Sigmoid colon (tissue), 7 donors: ENCODE measurements at places on chromosomes 7 and 10.
A peak's percentile ranks its signal among the peaks of the same experiment; 100 is the strongest.

- no peak for DNase-seq
These were observed 247.8 kb downstream of the CELF2 start for GRCh38 chr10:11265484-11265883.

DNA sequence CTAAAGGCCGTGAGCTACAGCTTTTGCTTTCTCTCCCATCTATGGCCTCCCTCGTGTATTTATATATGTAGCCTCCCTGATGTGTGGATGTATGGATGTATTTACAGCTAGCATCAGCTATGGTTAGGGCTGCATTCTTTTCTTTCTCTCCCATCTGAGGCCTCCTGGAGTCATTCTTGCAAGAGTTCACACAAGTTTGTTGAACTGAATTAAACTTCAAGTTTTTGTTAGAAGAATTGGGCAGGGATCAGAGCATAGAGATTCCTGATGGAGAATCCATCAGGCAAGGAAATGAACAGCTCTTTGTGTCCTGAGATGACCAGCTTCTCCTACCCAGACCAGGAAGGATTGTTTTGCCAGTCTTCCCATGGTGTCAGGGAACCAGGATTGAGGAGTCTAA lies 60.3 kb downstream of the AHCYL2 start:
- DNase-seq, result no peak

- DNase-seq, result no peak
These were observed 329.4 kb upstream of the ZNF32 start for GRCh38 chr10:43978091-43978490.

- peak; percentile 41 for DNase-seq
These were observed 108.4 kb downstream of the MKI67 start for GRCh38 chr10:128017822-128018221.

DNA sequence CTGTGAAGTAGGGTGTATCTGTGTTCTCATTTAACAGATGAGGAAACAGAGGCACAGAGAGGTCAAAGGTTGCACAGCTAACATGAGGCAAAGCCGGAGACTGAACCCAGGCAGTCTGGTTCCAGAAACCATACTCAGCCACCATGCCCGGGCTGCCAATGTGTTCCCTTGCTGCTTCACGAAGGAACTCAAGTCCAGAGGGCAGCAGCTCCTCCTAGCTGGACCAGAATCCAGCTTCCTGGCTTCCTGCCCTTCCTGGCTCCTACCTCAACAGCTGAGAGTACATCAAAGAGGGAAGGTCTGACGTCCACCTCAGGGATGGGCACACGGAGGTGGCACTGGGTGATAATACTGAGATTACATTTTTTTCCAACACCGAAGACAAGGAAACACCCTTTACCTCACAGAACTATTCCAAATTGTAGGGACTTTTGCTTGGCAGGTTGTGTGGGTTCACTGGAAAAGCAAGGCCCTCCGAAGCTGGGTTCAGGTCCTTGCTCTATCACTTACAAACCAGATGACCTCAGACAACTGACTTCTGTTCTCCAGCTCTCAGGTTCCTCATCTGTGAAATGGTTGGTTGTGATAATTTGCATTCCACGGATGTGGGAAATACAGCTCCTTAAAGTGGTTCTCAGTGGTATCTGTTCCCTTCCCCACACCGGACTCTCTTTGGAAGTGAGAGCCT lies 154.1 kb upstream of the ZMIZ1 start:
- no peak for DNase-seq

DNA sequence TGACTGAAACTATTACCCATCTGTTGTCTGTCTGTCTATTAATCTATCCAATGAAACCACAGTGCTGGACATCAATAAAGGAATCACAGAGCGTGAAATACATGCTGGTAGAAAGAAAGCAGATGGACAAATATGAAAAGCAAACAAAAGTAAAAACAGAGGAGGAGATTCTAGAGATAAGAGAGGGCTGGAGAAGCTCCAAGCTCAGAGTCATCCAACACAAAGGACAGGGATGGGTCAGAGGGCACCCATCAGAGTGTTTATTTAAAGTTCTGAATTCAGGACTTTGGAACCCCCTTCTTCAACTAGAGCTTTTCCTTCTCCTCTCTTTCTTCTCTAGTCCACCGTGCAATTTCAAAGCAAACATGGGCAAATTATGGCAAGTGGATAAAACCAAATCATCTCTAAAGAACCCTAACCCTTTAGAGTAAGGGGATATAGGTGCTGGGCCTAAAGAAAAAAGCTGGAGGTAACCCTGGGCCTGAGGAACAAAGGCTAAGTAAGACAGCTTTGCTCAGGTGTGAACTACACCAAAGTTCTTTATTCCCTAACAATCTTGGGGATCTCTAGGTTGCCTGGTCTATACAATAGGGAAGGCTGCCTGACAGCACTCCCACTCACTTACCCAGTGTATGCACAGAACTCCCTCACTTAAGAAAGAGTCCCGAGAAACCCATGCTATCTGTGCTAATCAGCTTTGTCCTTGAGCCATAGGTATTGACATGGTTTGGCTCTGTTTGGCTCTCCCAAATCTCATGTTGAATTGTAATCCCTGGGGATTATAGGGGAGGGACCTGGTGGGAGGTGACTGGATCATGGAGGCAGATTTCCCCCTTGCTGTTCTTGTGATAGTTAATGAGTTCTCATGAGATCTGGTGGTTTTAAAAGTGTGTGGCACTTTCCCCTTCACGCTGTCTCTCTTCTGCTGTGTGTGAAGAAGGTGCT lies 97.0 kb downstream of the BAMBI start:
- no peak for DNase-seq

GRCh38 chr7:18308938-18309337 lies 186.6 kb upstream of the HDAC9 start:
- DNase-seq, result no peak

DNA sequence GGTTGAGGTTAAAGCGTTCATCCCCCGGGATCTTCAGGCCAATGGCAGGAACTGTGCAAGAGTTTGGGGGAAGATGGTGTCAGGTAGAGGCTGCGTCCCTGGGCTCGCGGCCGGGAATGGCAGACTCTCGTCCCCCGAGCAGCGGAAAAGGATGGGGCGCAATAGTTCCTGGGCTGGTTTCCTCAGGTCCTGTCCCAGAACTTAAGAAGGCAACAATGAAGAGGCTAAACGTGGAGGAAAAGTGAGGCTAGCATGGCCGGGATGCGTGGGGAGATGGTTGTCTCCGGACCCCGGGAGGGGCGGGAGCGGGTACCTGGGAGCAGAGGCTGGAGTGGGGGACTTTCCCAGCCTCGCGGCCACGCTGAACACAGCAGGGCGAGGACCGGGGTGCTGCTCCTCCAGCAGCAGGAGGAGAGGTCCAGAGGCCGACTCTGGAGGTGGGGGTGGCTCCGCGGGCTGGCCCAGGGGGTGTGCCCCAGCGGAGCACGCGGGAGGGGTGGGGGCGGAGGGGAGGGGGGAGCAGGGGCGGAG lies 882 bp downstream of the IRF5 start:
- DNase-seq, result peak; percentile 65

DNA sequence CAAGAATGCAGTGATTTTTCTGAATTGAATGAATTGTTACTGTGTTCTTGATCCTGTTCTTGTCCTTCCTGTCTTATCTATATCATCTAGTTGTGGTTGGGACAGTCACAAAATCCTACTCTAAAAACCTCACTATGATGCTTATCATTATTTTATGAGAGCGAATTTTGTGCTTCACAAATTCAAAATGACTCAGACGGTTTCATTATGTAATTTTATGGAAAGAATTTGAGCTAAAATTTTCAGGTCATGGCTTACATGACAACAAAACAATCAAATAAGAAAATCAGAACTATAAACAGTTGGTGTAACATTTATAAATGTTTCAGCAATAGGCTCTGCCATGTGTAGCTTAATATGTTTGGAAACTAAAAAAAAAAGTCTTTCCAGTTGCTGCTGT lies 6.9 kb downstream of the PRKAR2B start:
- no peak for DNase-seq

GRCh38 chr10:63761243-63761642 lies 240.0 kb downstream of the REEP3 start:
- DNase-seq, result no peak

GRCh38 chr7:131104596-131105293 lies 222.9 kb upstream of the MKLN1 start:
- DNase-seq, result no peak

GRCh38 chr7:43960933-43961332 lies 34.7 kb downstream of the UBE2D4 start:
- DNase-seq, result no peak

GRCh38 chr7:6165521-6166320 lies 106.7 kb downstream of the CYTH3 start:
- DNase-seq, result peak; percentile 50
